ENCODE measurements at places on chromosomes 2 and 18.

GRCh38 chr2:86785456-86785855 is 5.3 kb downstream of the CD8A start:
- no peak for DNase-seq

DNA sequence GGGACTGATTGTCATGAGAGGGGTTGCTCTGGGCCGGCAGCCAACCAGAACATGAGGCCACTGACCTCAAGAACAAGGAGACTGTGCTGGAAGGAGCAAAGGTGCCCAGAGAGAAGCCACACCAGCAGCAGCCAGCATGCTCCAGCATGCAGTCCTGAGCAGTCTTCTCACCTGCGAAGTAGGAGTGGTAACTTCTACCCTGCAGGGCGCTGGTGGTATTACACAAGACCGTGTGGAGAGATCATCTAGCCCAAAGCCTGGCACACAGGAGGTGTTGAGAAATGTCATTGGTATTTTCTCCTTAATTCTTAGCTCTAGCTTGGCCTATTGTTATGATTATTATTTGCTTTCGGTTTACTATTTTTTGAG is 132.7 kb downstream of the TSN start:
- no peak for DNase-seq

DNA sequence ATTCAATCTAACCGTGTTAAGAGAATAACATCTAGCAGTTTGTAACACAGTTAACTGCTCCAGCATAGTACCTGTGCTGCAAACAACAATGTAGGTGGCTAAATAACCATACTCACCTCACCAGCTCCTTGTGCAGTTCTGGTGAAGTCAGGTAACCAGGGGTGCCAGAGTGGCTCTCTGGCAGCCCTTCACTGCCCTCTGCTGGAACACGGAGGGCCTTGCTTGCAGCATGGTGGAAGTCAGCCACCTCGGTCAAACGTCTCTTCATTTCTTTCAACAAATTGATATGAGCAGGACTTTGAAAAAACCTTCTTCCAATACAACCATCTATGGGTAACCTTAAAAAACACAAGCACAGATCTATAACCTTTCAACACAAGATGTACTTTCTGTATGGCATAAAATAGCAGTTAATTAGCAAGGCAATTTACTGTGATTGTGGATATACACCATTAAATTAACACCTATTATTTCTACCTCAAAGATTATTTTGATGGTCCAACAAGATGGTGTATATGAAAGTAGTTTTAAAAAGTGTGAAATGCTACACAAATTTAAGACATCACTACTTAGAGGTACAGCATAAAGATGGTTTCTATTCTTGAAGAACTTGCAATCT is 56.6 kb downstream of the EPG5 start:
- DNase-seq: peak; percentile 0

GRCh38 chr18:21972281-21972680 is 197.1 kb upstream of the GATA6 start:
- DNase-seq: no peak

- DNase-seq: no peak
Observed at GRCh38 chr2:215979620-215980019, 33.7 kb downstream of the MREG start.

DNA sequence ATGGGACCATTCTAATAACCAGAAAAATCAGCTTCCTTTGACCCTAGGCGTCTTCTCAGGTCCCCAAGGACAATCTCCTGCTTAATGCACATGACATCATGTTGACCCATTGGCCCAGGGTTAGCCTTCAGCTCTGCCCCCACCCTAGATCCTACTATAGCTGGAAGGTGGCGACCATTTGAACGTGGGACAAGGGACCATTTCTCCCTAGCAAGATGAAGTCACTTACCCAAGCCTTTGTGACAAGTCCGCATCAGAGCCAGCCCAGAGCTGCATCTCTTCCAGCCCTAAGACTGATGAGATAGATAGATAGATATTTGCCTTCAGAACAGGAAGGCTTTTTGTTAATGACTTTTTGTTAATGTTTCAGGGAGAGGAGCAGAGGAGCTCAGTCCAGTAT is 28.2 kb upstream of the TAF1B start:
- DNase-seq: no peak

GRCh38 chr2:208297961-208298360 is 31.9 kb downstream of the PIKFYVE start:
- no peak for DNase-seq

DNA sequence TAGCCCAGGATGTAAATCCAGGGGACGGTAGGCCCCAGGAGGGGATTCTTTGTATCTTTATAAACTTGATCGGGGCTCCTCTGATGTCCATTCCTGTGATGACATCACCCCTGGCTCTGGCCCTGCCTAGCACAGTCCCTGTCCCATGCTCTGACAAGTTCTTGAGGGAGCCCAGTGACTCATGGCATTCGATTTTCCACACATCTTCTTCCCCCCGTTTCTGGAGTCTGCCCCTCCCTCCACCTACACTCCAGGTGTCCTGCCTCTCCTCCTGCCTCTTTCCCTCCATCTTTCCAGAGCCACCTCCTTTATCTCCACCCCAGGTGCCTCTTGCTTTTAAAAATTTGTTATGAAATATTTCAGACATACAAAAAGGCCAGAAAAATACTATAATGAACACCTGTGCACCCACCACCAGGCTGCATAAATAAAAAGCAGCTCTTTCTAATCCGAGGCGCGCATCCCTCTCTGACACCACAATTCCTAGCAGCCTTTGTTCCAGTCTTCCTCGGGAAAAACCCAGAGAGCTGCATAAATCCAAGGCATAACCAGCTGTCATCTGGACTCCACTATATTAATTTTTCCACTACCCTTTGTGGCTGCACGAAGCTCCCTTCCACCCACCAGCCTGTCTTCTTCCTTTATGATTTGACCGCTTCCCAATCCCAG is 207.7 kb downstream of the ZBTB7C start:
- no peak for DNase-seq

DNA sequence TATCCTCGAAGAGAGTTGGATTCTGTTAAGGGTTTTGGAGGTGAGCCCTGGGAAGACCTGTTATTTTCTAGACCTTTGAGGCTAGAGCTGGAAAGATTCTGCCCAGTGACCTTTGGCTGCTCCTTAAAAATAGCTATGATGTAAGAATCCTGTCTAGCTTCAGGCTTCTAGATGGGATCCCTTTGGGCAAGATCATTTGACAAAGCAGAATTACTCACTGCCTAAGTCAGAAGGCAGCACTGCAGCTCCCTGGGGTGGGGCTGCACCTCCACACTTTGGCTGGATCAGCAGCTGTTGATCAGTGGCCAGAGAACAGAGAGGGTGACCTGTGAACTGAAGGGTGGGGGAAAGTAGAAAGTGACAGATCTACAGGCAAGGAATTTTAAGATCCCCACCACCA is 103.8 kb downstream of the ASAP2 start:
- no peak for DNase-seq

- DNase-seq: no peak
Observed at GRCh38 chr2:201127570-201127969, 11.6 kb downstream of the CFLAR start.

DNA sequence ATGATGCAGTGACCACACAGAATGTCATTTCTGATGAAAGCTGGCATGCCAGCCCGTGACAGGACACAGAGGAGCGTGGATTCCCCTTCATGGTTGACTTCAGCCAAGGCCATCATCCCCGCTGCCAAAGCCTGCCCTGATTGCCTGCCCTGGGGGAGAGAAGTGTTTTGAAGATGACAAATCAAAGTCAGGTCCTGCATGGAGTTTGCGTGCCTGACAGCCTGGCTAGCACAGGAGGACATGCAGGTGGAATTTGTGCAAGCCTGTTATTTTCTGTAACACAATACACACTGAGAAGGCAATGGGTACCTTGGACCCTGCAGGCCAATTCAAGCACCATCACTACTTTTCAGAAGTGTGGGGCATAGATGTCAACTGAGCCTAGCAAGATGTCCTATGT is 5.4 kb upstream of the IL1R2 start:
- DNase-seq: no peak

DNA sequence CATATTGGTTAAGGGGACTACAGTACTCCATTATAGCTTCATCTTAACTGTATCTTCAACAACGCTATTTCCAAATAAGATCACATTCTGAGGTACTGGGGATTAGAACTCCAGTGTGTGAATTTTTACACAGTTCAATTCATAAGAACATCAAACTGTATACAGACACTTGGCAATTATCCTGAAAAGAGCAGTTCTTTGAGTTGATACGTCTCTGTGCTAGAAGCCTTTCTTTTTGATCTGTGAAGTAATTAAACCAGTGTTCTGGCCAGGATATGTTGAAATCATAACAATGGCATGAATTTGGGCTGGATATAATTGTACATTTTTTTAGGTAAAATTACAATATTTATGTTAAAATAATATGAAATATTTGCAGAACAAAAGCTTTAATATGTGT is 93.5 kb upstream of the ITPRID2 start:
- DNase-seq: no peak

- peak; percentile 64 for DNase-seq
Observed at GRCh38 chr18:48672671-48673340, 134.0 kb downstream of the CTIF start.

- no peak for DNase-seq
Observed at GRCh38 chr2:82089518-82089917, 1785.0 kb upstream of the LRRTM1 start.

GRCh38 chr2:54054271-54054670 is 61.1 kb upstream of the ACYP2 start:
- DNase-seq: no peak

- DNase-seq: no peak
Observed at GRCh38 chr2:79929624-79930023, 374.9 kb downstream of the LRRTM1 start.

GRCh38 chr18:62085756-62086155 is 101.1 kb downstream of the PIGN start:
- no peak for DNase-seq

DNA sequence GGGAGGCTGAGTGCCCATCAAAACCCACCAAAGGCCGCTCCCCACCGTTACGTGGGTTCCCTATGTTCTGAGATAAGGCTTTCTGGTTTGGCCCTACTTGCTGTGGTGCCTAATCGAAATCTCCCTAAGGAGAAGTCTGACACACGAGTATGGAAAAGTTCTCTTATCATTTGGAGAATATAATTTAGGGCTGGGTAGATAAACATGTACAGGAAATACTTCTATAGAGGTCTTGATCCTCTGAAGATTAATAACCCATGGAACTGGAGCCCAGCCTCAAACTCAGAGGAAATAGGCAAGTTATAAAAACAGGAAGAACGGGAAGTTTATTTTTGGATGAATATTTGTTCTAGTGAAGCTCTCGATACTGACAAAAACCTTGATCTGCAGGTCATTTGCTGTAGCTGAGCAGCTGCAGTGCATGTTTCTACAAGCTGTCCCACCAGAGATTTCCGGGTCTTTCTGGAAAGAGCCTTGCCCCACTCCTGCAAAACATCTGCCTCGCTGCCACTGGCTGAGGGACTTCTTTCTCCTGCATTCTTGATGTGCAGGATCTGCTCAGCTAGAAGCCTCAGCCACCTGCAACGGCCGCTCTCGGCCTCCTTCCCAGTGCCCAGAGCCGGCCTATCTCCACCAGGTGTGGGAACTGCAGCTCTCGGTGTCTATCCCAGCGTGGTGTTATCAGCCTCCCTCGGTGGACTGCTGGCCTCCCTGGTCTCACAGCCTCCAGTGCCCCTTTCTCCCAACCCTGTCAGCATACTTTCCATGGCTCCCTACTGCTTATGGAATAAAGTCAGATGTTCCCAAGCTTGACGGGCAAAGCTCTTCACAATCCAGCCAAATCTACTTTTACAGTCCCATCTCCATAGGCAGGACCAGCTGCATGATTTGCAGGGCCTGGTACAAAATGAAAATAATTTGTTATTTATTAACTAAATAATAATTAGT is 48.6 kb downstream of the SPRED2 start:
- no peak for DNase-seq

GRCh38 chr18:49743117-49743567 is 70.2 kb downstream of the ACAA2 start:
- no peak for DNase-seq

DNA sequence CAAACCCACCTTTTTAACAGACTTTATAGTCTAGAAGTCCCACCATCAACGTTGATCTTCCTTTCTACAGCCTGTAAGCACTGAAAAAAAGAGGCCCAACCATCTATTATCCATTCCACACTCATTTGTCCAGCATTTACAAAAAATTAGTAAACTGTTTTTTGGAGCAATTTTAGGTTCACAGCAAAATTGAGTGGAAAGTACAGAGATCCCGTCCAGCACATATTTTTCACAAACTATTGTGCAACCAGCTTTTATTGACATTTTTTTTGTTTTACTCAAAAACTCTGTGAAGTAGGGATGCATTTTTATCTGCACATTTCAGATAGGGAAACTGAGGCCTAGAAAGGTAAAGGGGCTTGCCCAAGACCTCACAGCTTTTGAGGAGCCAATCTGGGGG is 68.6 kb downstream of the TNP1 start:
- no peak for DNase-seq

GRCh38 chr2:86042256-86043168 is 63.2 kb downstream of the POLR1A start:
- DNase-seq: no peak

- DNase-seq: peak; percentile 13
Observed at GRCh38 chr18:37309059-37309458, 256.5 kb downstream of the CELF4 start.

GRCh38 chr2:29447513-29447912 is 332.3 kb downstream of the CLIP4 start:
- DNase-seq: no peak

DNA sequence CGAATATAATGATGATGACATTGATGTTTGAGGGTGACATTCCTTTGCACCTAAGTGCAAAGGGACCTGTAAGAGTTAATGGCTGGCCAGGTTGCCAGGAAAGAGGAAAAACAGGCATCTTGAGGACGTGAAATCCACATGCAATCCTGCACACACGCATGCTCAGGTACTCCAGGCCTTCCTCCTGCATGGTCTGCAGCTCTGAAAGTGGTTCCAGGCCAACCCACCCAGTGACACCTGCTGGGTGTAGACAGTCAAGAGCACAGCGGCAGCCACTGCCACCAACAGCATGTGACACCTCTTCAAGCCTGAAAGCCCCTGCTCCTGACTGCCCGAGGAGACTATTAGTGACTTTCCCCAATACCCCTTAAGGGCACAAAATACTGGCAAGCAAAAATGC is 101.6 kb downstream of the PIEZO2 start:
- DNase-seq: no peak

GRCh38 chr2:30984148-30984547 is 154.1 kb downstream of the GALNT14 start:
- no peak for DNase-seq

DNA sequence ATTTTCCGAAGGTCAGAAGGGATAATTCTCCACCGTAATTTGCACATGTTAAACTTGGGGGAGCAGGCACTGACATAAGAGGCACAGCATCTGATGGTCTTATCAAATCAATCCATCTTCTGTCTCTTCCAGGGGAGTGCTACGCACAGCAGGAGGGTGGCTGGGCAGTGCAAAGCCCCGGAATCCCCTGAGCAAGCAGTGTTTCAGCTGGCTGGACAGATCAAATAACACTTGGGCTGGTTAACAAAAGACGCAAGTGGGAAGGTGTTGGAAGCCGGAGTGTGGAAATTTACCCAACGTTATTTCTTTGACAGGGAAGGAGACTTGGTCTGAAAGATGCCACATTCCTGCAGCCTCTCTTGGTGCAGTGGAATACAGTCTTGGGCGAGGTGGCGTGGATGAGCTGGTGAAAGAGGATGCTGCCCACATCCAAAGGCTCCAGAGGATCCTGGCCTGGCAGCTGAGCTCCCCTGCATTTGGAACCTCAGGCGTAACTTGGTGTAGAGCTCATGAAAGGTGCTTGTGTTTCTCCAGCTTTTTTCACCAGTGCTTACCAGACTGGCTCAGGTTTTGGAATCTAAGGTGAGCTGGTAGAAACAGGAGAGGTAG is 103.0 kb downstream of the MAPK4 start:
- DNase-seq: no peak

- DNase-seq: no peak
Observed at GRCh38 chr18:79447703-79448367, 52.1 kb downstream of the NFATC1 start.

Data from SHP77 (cell line).